Fibroblast of upper back skin (primary cell): ENCODE measurements at places on chromosomes 4 and X.
A peak's percentile ranks its signal among the peaks of the same experiment; 100 is the strongest.

DNA sequence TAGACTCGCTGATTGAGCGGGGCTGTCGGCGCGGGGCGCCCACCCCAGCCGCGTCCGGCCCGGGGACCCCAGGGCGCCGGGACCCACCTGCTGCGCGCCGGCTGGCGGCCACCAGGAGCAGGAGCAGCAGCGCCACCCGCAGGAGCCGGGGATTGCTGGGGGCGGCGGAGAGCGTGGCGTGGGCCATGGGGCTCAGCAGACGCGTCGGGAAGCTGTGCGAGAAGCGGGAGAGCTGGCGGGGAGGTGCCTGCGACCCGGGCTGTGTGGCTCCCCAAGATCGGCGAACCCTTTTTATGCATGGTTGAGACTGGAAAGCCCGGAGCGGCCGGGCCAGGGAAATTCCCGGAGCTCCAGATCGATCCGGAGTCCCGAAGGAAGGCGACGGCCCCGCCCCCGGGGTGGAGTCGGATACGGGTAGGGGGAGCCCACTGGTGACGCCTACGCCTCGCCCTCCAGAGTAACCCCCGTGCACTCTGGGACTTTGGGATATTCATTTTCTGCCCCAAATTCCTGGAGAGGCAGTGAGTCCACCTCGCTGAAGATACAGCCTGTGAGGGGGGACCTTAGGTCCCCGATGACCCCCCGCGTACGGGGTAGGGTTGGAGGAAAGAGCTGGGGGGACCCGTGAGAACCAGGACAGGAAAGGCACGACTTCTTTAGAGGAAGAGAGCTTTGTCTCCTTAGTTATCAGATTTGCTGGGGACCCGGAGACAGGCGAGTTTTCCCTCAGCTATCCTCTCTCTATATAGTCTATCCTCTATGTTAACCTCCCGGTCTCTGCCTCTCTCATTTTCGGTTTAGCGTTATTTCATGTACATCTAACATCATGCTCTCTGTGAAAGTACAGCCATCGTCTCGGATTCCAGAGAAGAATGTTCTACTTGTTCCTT, at the start of gene CXCL3:
CXCL3 (minus strand) TSS at position 265 of the 890 bp plus-strand sequence; CDS start at position 187, 78 bp downstream.
- peak; percentile 68 for DNase-seq

GRCh38 chr4:77669946-77670590, 64.4 kb downstream of the CXCL13 start:
- no peak for DNase-seq

DNA sequence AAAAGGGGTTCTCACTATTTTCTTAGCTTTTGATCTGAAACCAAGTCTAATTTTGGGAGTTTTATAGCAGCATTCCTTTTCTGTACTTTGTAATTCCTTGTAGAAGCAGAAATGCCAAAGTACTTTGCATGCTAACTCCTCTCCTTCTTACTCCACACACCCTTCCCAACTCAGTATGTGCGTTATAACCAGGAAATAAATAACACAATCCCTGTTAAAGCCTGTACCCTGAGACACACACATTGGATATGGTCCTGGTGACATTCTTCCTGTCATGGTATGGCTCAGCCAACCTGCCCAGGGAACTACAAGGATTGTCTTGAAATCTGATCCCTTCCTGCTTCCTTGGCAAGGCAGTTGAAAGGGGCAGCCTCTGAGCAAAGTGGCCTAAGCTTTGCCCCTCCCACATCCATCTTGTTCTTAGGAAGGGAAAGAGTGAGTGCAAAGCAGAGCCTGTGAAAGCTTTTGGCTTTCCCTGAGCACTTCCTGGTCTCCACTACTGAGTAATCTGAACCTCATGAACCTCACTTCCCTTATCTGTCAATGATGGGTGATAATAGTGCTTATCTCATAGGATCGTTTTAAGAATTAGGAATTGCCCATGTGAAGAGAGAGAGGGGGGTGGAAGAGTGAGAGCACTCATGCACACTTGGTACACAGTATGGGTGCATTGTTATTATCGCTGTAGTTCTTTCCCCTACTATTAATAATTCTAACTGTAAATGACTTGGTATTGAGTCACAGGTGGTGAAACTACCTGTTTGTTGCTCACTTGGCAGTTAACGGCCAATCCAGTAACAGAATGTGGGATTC, 109.3 kb downstream of the AFF2 start:
- DNase-seq, result no peak

DNA sequence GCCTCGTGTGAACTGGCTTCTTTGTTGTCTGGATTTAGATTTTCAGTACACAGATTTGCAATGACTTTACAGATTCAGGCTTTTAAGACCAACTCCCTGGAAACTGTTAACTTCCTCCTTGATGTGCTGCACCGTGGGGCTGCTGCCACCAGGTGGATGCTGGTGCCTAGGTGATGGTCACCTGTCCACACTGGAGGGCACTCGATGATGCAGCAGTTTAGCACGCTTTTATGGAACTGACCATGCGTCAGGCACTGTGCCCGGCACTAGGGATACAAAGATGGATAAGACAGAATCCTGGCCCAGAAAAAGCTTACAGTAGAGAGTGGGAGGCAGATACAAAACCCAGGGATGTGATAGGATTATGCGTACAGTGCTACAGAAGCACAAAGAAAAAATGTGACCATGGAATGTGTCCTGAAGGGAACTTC, 180.7 kb downstream of the CEP135 start:
- DNase-seq, result peak; percentile 11

- peak; percentile 11 for DNase-seq
These were observed 159.4 kb downstream of the OPHN1 start for GRCh38 chrX:68273887-68274286.

- peak; percentile 49 for DNase-seq
These were observed 112.2 kb downstream of the IDS start for GRCh38 chrX:149392921-149393320.

DNA sequence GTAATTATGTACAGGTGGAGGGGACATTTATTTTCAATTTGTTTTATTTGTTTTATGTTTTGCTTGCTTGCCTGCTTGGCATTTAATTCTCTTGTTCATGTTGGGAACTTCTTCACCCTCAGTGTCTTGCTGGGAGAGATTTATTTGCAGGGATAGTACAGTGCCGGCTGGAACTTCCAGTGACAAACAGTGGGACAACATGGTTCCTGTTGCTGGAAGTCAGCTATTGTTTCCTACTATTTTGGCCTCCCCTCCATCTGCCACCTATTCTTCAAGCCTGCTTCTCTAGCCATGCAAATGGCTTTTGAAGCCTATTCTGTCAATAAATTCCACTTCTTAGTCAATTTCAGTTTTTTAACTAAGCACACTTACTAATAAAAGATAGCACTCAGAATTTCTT, 105.4 kb upstream of the BANK1 start:
- no peak for DNase-seq

DNA sequence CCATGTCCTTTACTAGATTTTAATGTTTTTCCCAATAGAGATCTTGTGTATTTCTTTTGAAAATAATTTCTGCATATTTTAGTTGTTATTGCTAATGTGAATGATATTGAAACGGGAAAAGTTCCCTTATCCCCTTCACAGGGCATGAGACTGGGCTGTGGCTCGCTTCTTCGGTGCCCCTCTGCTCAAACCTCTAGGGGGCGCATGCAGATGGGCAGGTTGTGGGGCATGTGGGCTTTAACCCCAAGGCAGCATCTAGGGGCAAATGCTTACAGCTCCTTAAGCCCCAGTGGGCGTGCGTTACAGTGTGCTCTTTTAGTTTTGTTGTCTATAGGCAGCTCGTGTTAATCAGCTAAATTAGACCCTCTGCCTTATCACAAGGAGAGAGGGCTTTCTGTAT, 194.7 kb downstream of the OPHN1 start:
- no peak for DNase-seq

DNA sequence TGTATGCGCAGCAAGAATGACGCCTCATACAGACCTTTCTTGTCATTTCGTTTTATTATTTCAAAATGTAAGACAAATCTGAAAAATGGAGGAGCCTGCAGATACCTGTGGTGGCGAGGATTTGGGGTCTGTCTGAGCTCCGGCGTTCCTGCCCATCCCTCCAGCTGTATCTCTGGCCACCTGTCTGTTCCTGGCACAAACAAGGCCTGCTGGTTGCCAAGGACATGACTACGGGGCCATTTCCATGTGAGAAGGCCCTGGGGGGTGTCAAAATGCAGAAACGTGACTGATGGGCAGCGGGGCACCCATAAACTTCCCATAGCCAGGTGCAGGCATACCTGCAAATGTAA, 591 bp upstream of the TSPAN7 start:
- DNase-seq, result no peak

DNA sequence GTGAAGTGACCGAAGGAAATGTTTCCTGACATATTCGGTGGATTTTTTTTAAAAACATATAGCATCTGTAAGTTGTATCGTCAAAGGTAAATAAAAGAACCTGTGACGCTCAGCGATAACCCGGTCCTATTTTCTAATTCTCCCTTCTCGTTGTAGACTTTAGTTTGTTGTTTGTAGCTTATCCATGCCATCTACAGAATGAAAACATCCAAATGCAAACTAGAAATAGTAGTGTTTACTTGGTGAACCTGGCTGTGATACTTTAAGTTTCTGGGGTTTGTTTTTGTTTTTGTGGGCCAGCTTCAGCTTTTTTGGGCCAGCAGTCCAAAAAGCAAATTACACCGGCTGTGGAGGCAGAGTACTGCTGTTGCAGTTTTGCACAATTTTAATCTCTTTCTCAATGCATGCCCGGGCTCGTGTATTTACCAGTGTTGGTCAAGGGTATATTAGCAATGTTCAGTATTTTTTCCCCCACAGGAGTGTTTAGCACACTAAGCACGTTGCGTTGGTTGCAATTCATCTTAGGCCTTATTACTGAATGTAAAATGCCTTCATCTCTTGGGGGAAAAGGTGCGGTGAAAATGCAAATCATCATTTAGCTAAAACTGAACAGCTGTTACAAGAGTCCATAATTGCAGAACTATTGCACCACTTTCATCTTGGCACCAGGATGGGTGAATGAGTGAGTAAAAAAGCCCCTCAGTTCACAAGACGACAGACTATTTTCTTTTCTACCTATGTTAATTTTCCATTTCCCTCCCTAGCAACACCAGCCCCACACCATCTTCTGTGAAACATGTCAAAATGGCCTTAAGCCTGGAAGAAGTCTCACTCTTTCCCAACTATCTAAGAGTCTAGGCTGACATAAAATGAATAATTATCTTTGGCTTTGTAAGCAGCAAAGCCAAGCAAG, 1.7 kb upstream of the CNOT6L start:
- no peak for DNase-seq

GRCh38 chr4:152000518-152000917, 239.7 kb upstream of the GATB start:
- DNase-seq, result no peak

DNA sequence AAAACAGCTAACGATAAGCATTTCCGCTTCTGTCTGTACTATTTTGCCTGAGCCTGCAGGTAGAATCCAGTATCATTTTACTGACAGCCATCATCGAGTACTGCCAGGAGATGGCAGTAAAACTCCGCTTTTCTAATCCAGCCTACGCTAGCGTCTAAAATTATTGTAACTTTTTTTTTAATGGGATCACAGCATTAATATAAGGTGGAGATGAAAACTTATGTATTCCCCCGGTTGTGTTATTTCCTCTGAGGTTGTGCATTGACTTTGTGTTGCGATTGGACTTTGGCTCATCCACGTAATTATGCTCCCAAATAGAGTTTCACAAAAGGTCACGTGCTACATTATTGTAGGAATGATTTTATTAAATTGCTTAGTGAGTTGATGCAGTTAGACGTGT, 248.1 kb downstream of the C4orf33 start:
- peak; percentile 32 for DNase-seq

- DNase-seq, result no peak
These were observed 563.6 kb downstream of the ADGRL3 start for GRCh38 chr4:61763682-61764081.

DNA sequence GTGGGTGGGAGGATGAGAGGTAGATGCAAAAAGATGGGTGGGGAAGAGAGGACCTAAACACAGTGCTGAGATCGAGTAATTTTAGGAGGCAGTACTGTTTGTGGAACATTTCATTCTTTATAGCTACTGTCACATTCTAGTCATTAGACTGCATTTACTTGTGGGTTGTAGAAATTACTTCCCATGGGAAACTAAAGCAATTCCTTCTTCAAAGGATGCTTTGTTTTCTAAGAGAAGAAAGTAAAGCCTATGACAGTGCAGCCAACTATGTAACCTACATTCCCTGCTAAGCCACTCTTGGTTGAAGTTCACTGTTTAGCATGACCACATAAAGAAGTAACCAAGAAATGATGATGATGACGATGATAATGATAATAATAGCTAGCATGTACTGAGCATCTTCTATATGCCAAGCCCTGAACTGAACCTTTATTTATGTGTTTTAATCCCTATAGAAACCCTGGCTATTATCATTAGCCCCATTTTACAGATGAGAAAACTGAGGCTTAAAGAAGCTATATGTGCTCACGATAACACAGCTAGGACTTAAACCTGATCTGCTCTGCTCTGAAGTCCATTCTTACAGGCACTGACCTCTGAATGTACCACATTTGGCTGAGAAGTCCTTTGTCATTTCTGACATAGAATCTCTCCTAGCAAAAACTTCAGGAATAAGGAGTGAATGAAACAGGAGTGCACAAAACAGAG, 114.5 kb upstream of the KIT start:
- peak; percentile 90 for DNase-seq

GRCh38 chrX:116232833-116233232, 62.3 kb downstream of the AGTR2 start:
- peak; percentile 58 for DNase-seq

- DNase-seq, result no peak
These were observed 2121.0 kb downstream of the PCDH7 start for GRCh38 chr4:32841217-32841616.

DNA sequence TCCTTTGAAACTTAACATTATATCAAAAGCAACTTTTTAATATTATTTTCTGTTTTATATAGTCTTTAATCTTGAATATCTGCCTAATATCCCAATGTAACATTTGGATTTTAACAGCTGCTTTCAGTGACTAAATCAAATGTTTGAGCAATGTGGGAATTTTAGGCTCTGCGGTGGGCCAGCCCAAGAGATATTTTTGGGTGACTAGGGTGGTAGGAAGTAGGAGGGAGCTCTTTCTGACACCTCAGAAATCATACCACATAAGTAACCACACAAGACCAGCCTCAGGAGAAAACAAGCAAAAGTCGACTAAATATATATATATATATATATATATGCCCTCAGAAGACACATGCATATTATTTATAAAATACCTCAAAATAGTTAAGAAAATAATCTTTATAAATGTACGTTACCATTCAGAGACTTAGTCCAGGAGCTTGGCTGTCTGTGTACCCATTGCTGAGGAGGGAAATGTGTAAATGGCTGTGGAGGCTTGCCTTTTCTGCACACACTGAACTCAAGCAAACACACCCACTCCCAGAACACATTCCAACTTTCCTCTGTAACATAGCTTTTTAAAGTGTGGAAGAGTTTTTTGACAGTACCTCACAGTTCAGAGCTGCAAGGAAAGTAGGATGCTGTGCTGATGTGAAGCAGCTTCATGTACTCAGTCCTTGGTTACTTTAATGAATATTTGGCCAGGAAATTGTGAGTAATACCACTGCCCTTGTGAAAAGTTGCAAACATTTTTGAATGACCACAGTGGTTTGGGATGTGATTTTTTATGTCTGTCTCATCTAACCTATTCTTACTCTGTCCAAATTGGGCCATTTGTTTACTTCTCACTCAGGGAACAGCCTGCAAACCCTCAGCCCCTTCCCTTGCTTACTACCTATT, at the start of gene RTL3:
RTL3 (minus strand) TSS at position 484 of the 900 bp plus-strand sequence. CDS start 908 bp downstream, outside the sequence.
- peak; percentile 91 for DNase-seq

GRCh38 chr4:2689114-2689513, 67.0 kb downstream of the TNIP2 start:
- peak; percentile 52 for DNase-seq
